Stimulated activated CD4-positive, alpha-beta T cell treated with anti-CD3 and anti-CD28 coated beads, TNF-alpha, amount 100 ng/mL, for 4 hours (primary cell): ENCODE measurements at places on chromosomes 16 and 17.

DNA sequence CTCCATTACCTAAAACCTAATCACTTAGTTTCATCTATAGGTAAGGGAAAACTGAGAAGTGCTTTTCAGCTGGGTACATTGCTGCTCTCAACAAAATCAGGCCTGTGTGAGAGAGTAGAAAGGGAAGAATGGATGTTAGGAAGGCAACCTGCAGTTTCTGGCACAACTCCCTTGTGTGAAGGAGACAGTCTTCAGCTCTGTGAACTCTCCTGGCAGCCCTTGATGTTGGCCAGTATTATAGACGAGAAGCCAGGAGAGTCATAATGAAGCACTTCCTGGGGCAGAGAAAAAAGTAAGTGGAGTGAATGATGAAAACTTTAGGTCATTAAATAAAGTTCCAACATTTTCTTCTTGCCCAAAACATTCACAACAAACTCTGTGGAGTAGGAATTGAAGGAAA, 260.1 kb downstream of the IRX3 start:
- DNase-seq = no peak

GRCh38 chr16:11439790-11440656, 94.8 kb downstream of the RMI2 start:
- DNase-seq = no peak

GRCh38 chr16:50671644-50672260, 9.4 kb downstream of the SNX20 start:
- no peak for DNase-seq

GRCh38 chr17:77566566-77567138, 391.9 kb upstream of the TNRC6C start:
- DNase-seq = no peak
